ENCODE measurements at places on chromosomes 7 and 10.

- no peak for DNase-seq
Observed at GRCh38 chr10:75276069-75276872, 40.5 kb upstream of the COMTD1 start.

- DNase-seq = no peak
Observed at GRCh38 chr7:156919132-156919713, 26.2 kb upstream of the LMBR1 start.

DNA sequence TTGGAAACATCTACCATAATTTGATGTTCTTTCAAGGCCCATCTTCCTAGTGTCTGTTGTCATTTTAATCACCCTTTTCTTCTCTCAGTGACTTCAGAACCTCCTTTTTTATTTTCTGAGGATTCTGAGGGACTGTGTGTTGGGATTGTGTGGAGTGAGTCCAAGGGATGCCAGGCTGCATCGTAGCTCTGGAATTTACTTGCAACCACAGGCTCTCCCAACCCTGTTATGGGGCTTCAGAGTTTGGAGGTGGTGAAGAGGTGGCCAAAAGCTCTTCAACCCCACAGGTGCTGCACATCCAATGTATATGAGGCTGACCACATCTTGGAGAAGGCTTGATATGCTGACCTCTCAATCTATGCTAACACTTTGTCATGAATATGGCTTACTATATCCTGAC is 79.5 kb upstream of the GPR141 start:
- no peak for DNase-seq

GRCh38 chr10:101062232-101063049 is 652 bp downstream of the KAZALD1 start:
- peak; percentile 86 for DNase-seq

DNA sequence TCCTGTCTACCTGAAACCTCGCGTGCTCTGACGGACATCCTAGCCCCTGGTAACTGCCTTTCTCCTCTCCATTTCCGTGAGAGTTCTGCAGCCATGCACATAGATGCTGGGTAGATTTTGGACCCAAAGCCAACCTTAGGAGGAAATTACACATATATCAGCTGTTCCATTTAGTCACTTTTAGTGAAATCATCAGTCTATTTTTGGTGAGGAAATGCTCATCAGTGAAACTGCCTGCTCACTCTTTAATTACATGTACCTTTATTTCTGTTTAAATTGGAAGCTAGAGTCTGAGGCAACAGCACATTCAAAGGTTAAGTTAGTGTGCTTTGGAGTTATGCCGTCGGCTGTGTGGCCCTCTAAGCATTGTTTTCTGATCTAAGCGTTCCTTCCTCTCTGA is 231.3 kb downstream of the WDR37 start:
- DNase-seq = no peak

All from nephron progenitor cell (in vitro differentiated cells).